ENCODE measurements at places on chromosomes 2 and 18.
A peak's percentile ranks its signal among the peaks of the same experiment; 100 is the strongest.

GRCh38 chr2:102283996-102284395, 27.4 kb upstream of the IL1RL1 start:
- no peak for DNase-seq

DNA sequence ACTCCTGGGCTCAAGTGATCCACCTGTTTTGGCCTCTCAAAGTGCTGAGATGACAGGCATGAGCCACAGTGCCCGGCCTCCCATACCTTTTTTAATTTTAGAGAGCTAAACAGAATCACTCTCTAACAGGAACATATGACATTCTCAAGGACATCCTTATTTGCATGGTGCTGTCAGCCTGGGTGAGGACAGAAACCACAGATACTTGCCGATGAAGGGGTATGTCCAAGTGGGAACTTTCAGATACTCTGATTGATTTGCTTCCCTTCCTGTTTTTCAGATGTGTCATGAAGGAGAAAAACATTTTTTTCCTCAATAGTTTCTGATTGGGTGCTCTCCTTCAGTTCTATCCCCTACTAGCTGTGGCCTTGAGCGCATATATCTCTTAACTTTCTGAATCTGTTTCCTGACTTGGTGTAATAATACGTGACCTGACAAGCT, 49.6 kb downstream of the MYO3B start:
- DNase-seq, result no peak

DNA sequence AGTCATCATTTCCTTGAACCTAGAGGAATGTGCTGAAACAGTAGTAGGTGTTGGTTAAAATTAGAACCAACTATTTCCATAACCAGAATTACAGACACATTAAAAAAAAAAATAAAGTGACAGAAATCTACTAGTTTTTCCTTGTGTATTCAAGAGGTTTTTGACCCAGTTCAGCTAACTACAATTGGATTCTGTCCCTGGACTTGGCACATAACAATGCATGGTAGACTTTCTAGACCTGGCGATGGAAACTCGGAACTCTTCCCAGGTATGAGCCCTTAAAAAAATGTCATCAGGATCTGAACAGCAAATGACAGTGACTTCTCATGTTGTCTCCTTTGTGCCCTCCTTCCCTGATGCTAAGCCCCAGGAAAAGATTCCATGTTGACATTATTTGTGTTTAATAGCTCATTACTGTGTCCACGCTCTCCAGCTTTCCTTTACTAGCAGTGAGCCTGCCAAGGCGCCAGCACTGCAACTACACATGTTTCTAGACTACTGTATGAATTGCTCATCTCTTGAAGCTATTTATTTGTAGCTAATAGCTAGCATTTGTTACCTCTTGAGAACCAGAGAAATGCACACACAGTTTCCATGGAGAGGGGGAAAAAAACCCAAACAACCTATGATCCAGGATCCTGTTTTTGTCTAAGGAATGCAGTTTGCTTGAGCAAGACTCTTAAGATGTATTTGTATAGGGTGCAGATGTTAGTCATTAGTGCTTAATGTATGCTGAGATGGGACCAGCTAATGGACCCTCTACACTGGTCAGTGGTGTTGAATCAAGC, 148.5 kb downstream of the FMNL2 start:
- peak; percentile 34 for DNase-seq

GRCh38 chr2:59754011-59754735, 799.3 kb downstream of the BCL11A start:
- DNase-seq, result no peak

DNA sequence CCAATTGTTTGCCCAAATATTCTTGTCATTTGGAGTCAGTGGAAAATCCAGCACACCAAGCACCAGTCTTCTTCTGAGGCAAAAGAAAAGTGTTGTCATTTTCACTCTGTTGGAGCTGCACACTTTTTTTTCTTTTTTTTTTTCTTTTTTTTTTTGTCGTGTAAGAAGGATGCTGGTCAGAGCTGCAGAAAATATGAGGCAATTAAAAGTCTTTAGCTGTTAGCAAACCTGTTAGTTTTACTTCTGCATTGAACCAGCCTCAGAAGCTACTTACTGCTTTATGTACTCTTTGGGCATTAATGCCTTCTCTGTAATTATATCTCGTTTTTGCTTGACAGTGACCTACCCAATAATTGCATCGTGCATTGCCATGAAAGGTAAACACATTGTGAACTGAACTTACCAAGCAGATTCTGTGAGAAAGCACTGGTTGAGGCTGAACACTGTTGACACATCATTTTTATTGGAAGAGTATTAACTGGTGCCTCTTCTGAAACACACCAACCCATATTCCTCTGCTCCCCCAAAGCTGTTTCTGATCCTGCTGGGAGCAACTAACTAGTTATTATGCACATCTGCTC, 165.4 kb downstream of the CAPN13 start:
- no peak for DNase-seq

GRCh38 chr2:75375646-75376582, 176.6 kb upstream of the TACR1 start:
- no peak for DNase-seq

- DNase-seq, result no peak
These were observed 190.0 kb downstream of the SEPTIN10 start for GRCh38 chr2:109423556-109424359.

GRCh38 chr18:57081899-57082298, 65.0 kb upstream of the BOD1L2 start:
- DNase-seq, result no peak

GRCh38 chr18:34493099-34493544, 217.0 kb upstream of the DTNA start:
- peak; percentile 80 for DNase-seq

DNA sequence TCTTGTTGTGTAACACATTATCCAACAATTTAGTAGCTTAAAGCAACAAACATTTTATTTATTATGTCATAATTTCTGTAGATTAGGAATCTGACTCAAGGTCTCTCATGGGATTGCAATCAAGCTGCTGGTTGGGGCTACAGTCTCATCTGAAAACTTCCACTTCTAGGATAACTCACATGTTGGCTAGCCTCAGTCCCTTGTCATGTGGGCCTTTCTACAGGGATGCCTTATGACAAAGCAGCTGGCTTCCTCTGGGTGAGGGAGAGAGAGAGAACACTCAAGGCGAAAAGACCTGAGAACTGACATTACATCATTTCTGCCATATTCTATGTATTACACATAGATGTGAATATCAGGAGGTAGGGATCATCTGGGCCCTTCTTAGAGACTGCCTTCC, 317.9 kb upstream of the VRK2 start:
- no peak for DNase-seq

DNA sequence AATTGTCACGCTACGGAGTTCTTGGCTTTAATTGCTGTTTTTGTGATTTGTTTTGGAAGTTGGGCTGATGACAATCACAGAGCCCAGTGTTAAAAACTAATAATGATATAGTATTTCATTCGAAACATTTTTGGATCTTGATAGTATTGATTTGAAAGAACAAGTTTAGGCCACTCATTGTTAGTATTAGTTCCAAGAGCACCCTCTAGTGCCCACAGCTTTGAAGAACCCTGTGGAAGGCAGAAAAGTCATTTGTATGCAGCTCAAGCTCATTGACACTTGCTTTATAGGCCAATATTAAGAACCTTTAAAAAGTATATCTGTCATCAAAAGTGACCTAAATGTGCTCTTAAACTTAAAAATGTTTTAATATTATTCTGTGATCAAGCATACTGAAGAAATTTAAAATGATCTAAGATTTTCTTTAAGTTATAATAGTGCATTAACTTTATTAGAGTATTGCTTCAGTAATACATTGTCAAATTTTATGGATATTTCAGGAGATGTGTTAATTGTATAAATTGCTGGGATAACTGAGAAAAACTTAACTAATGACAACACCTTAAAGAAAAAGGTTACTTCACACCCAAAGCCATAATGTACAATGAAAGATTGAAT, 191.0 kb downstream of the GRB14 start:
- DNase-seq, result no peak

GRCh38 chr2:222391743-222392285, 32.5 kb upstream of the SGPP2 start:
- DNase-seq, result no peak

DNA sequence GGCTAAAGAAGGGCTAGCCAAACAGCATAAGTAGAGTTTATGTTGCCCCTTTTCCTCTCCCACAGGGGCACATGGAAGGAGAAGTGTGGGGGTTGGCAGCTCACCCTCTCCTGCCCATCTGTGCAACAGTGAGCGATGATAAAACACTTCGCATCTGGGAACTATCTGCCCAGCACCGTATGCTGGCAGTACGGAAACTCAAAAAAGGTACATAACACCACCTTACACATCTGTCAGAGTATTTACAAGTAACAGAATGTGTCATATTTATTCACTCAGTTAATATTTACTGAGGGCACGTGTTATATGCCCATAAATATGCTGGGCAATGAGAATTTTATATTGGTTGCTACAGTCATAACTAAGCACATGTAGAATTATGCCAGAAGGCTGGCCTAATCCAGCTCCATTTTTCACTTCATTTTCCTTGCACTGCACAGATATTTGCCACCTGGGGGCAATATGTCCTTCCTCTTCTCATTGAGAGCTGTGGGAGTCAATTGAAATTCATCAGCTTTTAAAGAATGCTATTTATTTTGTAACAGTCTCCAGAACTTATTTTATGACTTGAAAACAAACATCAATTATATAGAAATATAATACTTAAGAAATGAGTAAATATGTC, 150.6 kb downstream of the RTN4 start:
- peak; percentile 29 for DNase-seq

- no peak for DNase-seq
These were observed 39.2 kb upstream of the RNU4ATAC start for GRCh38 chr2:121491518-121491917.

DNA sequence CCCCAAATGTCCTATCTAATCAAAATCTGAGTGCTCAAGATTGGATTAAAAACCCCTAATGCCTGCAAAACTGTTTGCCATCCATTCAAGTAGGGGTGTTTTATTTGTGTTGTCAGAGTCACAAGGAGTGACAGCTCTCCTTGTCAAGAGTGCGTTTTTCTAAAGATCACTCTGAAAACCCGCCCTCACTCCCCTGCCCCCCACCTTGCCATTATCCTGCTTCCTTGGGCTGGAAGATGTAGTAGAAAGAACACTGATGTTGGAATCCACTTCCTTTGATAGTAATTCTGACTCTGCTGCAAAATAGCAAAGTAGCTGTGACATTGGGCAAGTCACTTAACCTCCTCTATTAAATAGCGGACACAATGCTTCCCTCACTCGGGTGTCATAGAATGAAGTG, 155.6 kb downstream of the TSN start:
- DNase-seq, result no peak

DNA sequence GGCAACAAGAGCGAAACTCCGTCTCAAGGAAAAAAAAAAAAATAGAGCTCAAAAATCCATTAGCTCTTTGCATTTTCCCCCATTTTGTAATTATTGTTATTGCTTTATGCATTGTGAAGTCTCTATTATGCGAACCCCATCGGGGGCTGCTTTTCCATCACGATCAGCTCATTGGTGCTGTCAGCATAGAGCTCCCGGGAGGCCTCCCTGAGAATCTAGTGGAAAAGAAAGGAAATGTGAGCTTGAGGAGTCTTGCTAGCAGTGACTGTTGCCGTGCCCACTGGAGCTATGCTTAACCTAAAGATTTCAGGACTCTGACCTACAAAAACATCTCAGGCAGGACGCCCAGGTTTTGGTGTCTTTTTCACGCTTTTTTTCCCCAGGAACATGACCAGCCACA, 102.6 kb upstream of the NDUFV2 start:
- no peak for DNase-seq

DNA sequence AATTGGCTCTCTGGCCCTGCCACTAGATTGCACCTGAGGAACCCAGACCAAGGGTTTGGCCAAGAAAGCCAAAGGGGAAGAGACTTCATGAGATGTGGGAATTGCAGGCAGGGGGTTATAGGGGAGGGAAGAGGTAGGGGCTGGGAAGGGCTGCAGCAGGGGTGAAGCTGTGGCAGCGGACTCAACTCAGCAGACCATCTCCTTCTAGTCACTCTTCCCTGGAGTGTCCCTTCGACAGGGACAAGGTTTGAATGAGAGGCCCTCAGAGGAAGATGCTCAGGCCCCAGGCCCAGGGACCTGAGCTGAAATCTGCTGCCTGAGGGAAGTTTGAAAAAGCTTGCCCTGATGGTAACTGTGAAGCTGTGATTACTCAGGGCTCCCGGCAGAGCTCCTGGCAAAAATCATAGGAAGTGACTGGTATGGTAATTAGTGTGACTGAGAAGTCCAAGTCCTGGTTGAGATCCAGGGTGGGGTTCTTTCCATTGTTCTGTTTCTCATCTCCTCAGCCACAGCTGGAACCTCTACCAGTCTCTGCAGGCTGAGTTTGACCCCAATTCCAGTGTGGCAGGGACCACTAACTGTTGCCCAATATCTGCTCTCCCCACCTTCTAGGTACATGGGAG, 300.9 kb downstream of the CYP26B1 start:
- no peak for DNase-seq

GRCh38 chr18:44393406-44393805, 287.3 kb upstream of the SETBP1 start:
- DNase-seq, result no peak

GRCh38 chr2:164514491-164514890, 106.8 kb downstream of the GRB14 start:
- peak; percentile 20 for DNase-seq

GRCh38 chr18:31183302-31183701, 20.6 kb upstream of the DSC1 start:
- DNase-seq, result no peak

- peak; percentile 42 for DNase-seq
These were observed 89.5 kb downstream of the STK39 start for GRCh38 chr2:168157926-168158325.

DNA sequence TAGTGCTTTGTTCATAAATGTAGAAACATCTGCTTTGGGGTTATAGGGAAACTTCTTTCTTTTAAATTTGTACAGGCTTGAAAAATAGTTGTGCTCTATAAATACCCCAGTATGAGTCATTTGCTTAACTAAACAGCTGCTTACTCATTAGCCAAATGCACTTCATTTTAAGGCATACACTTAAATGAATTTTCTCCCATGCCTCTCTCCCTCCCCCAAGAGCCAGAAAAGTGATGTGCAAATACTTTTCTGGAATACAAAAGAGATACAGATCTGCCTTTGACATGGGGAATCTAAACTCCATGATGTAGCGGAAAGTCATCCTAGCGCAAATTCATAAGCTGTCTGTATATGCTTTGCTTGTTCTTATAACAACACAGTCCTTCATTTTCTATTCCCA, 469.4 kb downstream of the DLGAP1 start:
- DNase-seq, result no peak

DNA sequence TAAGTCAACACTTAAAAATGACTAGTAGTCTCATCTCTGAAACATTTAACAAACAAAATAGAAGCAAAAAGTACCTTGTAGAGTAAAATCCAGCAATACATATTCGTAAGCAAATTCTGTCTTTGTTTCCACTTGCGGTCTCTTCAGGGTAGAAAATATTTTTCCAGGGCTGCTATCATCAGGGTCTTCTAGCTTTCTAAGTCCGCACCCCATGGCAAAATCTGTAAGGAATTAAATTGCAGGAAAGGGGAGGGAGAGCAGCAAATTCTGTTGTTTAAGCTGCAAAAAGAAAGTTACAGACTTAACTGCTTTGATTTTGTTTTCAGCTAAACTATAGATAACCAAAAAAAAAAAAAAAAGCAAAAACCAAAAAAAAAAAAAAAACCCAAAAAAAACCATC, at the start of gene RFTN2:
TSS of gene RFTN2 (minus strand) at position 342 of the 400 bp plus-strand sequence. CDS start at position 213, 129 bp downstream.
- DNase-seq, result no peak

All from NCI-H226 (cell line).